ENCODE measurements at places on chromosomes 5 and 9.
A peak's percentile ranks its signal among the peaks of the same experiment; 100 is the strongest.

DNA sequence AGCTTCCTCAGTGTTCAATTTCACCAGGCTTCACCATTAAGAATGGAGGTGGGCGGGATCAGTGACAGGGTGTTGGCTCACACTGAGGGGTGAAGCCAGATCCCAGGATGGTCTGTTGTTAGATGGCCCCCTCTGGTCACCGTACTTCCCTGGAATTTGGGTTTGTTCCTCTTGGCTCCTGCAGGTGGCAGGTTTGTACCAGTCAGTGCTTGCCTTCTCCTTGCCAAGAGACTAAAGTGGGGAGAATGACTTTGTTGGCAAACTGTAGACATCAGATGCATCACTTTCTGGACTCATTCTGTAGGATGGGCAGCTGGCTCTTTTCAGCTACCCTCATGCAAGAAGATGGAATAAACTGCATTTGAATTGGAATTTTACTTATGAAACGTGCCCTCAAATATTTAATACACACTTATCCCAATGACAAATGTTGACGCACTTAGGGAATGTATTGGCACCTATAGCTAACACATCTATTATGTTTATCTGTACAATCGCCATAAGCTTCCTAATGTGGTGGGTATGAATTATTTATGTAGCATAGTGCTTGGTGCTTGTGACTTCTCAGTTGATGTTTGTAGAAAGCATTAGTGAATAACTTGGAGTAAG, 31.4 kb upstream of the ANKRD55 start:
- DNase-seq = peak; percentile 11

GRCh38 chr9:128677794-128678193, 11.2 kb upstream of the SET start:
- DNase-seq = no peak

GRCh38 chr5:17185773-17186172, 31.7 kb upstream of the BASP1 start:
- no peak for DNase-seq

- DNase-seq = no peak
Observed at GRCh38 chr5:175444905-175445456, 999 bp upstream of the DRD1 start.

DNA sequence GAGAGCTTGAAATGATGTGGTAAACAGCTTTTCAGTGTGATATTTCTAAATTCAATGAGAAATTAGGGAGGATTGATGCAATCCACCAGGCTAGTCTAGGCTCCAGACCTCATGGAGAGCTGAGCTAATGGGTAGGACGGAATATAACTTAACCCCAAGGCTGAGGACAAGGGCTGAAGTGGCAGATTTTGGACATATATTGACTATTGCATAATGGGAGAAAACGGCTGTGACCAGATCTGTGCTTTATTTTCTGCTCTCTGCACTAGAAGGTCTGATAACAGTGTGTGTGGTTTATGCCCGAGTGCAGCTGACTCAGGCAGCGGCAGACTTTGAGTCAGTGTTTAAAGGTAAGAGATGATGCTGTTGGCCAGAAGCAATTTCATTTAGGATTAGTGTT, 70.6 kb downstream of the ACTBL2 start:
- DNase-seq = no peak

GRCh38 chr9:19496321-19497050, 87.7 kb downstream of the ACER2 start:
- no peak for DNase-seq

- DNase-seq = no peak
Observed at GRCh38 chr5:137575211-137575610, 76.1 kb upstream of the SPOCK1 start.

- no peak for DNase-seq
Observed at GRCh38 chr5:144915452-144915851, 744.8 kb downstream of the KCTD16 start.

GRCh38 chr5:25568989-25569625, 924.3 kb upstream of the CDH10 start:
- no peak for DNase-seq
